CD4-positive, alpha-beta T cell treated with Interleukin-17A for 1 hour (primary cell): ENCODE measurements at places on chromosomes 16 and 17.

DNA sequence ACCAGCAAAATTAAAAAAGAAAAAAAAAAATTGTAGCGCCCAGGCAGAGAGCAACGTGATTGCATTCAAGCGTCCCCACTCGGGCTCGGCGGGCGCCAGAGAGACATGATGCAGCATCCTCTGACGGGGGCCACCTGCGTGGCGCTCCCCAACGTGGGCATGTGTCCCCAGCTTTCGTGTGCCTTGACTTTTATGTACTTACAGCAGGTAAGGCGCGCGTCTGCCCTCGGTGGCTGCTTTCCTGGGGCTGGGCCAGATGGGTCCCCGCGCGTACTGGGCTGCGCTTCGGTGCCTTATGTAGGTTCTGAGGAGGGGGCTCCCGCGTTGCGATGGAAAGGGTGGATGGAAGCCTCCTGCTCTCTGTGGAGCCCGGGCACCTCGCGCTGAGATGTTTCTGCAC, 28.4 kb upstream of the RBFOX1 start:
- no peak for DNase-seq

GRCh38 chr16:67674851-67675578, 8.4 kb downstream of the C16orf86 start:
- DNase-seq: no peak

- DNase-seq: no peak
Measured at GRCh38 chr17:630801-631200, 83.8 kb downstream of the VPS53 start.

- no peak for DNase-seq
Measured at GRCh38 chr17:63442074-63442473, 4.0 kb downstream of the CYB561 start.

- DNase-seq: no peak
Measured at GRCh38 chr17:34776456-34777443, 184.5 kb downstream of the CCT6B start.

- DNase-seq: no peak
Measured at GRCh38 chr17:31431852-31432658, 40.6 kb downstream of the RAB11FIP4 start.

DNA sequence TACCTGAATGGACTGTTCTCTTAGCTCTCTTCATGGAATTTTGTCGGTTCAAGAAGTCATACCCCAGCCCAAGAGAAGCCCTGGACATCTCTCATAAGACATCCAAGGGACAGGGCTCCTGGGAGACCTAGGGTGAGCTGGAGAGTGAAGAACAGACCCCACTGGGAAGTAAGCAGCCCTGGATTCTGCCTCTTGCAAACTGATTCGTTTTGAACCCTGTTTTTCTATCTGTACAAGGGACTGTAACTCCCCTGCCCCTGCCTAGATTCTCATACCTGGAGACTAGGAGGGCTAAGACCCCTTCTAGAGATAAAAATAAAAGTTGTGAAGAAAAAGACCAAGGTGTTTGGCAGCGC, 449 bp downstream of the CCL3L1 start:
- no peak for DNase-seq

GRCh38 chr17:14361945-14362508, 61.1 kb downstream of the HS3ST3B1 start:
- no peak for DNase-seq

DNA sequence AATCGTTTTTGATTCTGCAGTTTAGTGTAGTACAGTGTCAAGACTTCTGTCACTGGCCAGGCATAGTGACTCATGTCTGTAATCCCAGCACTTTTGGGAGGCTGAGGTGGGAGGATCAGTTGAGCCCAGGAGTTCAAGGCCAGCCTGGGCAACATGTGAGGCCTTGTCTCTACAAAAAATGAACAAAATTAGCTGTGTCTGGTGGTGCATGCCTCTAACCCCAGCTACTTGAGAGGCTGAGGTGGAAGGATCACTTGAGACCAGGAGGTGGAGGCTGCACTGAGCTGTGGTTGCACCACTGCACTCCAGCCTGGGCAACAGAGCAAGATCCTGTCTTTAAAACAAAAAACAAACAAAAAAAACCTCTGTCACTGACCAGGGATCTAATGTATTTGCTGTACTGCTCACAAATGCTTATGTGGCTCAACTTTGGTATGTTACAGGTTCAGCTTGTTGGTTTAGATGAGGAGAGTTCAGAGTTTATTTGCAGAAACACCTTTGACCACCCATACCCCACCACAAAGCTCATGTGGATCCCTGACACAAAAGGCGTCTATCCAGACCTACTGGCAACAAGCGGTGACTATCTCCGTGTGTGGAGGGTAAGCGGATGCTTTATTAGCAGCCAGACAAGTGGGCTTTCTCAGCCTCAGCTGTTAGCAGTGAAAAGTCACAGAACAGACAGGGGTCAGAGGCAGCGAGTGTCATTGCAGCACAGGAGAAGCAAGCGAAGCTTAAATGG, 22.5 kb upstream of the TACO1 start:
- no peak for DNase-seq

DNA sequence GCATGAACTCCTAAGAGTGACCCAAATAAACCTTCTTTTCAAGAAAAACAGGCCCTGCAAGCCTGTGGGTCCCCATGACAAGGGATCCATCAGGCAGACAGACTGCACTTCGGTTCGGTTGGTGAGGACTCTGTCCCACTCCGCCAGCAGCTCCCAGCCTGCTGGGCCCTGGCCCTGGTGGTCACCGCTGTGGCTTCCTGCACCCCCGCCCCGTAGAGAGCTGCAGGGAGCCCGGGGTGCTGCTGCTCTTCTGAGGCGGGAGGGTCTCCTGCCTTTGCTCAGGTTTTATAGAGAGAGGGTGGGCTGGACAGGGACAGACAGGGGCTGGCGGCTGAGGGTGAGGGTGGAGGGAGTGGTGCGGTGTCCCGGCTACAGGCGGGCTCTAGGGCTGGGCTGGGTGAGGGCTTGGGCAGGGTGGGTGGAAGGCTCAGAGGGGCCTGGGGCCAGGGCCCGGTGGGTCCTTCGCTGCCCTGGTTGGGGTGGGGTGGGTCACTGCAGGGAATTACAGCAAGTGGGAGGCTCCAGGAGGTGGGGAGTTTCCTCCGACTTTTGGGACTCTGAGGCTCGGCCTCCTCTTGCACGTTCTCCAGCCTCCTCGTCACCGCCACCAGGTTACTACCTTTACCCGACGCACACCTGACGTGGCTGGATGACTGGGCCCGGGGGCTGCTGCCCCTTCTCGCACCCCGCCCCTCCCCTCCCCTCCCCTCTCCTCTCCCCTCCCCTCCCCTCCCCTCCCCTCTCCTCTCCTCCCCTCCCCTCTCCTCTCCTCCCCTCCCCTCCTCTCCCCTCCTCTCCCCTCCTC, 90.2 kb upstream of the CBX4 start:
- DNase-seq: no peak

- DNase-seq: no peak
Measured at GRCh38 chr17:78307887-78308638, 51.8 kb downstream of the SOCS3 start.

DNA sequence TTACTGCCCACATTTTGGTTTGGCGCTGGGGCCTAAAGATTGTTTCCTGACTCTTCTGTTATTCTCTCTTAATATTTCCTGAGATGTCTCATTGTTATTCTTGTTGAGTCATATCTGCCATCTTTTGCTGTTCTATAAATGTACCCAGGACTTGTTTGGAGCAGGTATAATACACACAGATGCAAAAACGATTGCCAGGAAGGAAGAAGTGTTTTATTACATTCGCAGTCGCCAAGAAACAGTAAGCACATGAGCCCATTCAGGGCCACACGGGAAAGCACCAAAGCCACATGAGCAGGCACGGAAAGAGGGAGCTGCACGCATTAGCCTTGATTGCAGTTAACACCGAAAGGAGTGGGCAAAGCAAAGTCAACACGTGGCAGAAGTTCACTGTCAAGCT, 70.2 kb downstream of the ARHGAP44 start:
- no peak for DNase-seq

GRCh38 chr16:2152695-2153506, 2.7 kb upstream of the TRAF7 start:
- DNase-seq: no peak

DNA sequence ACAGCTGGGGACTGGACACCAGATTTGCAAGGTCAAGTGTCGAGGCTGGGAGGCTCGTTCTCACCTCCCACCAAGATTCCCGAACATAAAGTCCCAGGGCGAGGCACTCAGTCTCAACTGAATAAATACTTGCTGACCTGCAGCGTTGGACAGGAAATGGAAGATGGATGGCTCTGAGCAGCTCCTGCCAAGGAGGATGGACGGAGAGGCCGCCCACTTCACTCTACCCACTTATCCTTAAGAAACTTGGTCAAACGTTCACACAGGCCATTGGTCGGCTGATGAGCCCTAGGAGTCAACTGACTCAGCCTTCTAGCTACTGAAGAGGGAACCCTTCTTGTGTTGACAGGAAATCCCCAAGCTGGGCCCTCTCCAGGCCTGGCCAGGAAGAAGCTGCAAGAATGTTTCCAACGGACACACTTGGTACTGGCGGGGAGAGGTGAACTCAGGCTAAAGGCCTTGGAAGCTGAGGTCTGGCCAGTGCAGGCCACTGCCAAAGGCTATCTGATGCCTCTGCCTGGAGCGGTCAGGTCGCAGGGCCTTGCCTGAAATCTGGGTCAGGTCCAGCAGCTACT, 50.0 kb downstream of the VAC14 start:
- no peak for DNase-seq

GRCh38 chr16:27287051-27287811, 18.7 kb upstream of the NSMCE1 start:
- no peak for DNase-seq

DNA sequence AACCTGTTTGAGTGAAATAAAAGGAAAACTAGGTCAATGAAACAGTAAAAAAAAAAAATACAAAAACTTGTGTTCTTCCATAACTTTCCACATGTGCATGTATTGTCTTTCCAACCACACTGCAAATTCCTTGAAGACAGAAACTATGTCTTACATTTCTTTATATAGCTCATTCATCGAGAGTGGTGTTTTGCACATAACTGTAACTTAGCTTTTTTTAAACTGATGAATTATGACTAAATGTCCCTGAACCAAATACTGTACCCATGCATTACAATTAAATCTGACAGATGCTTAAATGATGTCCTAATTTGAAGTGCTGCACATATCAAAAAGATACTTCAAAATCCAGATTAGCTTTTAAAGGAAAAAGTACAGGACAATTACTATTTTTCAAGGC, 50.1 kb downstream of the BRIP1 start:
- no peak for DNase-seq

DNA sequence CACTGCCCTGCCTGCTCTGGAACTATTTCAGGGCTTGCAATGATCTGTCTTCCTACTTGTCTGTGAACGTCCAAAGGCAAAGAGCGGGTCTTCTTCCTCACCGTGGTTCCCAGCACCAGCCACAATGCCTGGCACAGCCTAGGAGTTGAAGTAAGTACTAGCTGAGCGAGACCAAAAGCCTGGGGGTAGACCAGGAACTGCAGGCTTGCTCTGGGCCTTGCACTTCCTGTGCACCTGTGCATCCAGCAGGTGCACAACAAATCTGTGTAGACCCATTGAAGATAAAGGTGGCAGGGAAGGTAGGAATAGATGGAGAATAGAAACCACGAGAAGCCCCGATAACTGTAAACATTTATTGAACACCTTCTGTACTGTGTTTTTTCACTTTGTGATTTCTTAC, 4.6 kb downstream of the FAM171A2 start:
- DNase-seq: no peak

GRCh38 chr17:43338886-43339516, 59.8 kb upstream of the ARL4D start:
- DNase-seq: peak; percentile 71

DNA sequence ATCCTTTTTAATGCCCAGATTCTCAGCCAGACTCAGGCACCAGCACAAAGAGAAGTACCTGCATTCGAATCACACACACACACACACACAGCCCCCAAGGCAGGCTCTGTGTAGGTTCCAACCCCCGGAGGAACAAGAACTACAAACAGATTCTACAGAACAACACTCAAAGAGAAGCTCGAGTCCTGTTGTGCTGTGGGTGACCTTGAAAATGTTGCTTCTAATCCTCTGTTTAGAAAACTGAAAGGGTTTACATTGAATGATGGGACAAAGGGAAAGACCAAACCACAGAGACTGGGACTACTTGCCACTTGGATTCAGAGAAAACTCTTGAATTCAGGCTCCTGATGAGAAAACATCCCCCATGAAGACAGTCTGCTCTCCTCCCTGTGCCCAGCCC, 568.8 kb upstream of the C16orf82 start:
- DNase-seq: no peak

DNA sequence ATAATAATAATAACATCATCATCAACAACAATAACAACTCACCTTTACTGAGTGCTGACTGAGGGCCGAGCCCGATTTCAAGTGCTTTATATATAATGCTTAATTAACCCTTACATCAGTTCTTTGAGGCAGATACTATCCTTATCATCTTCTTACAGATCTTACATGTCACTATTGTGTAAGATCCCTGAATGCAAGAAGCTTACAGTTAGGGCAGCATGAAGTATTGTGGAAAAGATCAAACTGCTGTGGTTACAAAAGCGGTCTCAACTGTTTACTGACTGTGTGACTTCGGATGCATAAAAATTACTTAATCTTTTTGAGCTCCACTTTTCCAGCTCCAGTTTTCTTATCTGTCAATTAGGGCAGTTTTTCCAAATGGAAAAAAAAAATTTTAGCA, 3.3 kb downstream of the VAT1 start:
- DNase-seq: no peak

- DNase-seq: peak; percentile 7
Measured at GRCh38 chr16:72665701-72666100, 382.2 kb downstream of the ZFHX3 start.

DNA sequence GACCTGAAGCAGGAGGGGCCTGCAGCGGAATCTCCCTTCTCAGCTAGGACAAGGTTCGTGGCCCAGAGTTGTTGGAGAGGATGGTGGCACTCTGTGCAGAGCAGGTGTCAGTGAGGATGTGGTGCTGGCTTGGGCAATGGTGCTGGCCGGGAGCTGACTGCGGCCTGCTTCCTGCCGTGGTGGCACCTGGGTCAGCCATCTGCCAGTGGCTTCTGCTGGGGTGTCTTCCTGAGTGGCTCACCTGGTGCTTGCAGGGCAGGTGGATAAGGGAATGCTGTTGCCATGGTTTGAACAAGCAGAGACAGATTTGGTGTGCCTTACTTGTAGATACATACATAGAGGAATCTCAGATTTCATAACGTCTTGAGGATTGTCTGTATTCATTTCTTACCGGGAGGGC, 69.6 kb downstream of the SEC14L1 start:
- DNase-seq: no peak

- DNase-seq: peak; percentile 68
Measured at GRCh38 chr16:84115919-84116719, 623 bp downstream of the MBTPS1 start.

- DNase-seq: no peak
Measured at GRCh38 chr17:42617956-42618431, 8.5 kb downstream of the TUBG1 start.
